ENCODE measurements at places on chromosomes 2 and 18. TPM values are rescaled to one million over a fixed set of nuclear protein-coding genes. Genes with fewer than 3 reads are reported as not detected.

The BIRC6 gene
- total RNA-seq = 54.2 TPM

The ST8SIA5 gene
- not detected for total RNA-seq

The HPCAL1 gene
- total RNA-seq = 13.7 TPM

The HRH4 gene
- total RNA-seq = 0.28 TPM

The ZNF892 gene
- 1.3 TPM for total RNA-seq

The CCDC142 gene
- 4.6 TPM for total RNA-seq

The ALPP gene
- total RNA-seq = not detected

The C2orf72 gene
- total RNA-seq = 0.08 TPM

The POLR1A gene
- total RNA-seq = 27.5 TPM

The MC5R gene
- 0.28 TPM for total RNA-seq

The NT5DC4 gene
- total RNA-seq = not detected

The CTIF gene
- total RNA-seq = 14.0 TPM

The RAB17 gene
- total RNA-seq = 7.8 TPM

The HOXD1 gene
- 0.16 TPM for total RNA-seq

The GPR39 gene
- 1.4 TPM for total RNA-seq

The AMER3 gene
- total RNA-seq = not detected
